ENCODE measurements at places on chromosomes 16 and 17.

GRCh38 chr17:49873466-49873865 lies 25.6 kb upstream of the TAC4 start:
- no peak for DNase-seq

DNA sequence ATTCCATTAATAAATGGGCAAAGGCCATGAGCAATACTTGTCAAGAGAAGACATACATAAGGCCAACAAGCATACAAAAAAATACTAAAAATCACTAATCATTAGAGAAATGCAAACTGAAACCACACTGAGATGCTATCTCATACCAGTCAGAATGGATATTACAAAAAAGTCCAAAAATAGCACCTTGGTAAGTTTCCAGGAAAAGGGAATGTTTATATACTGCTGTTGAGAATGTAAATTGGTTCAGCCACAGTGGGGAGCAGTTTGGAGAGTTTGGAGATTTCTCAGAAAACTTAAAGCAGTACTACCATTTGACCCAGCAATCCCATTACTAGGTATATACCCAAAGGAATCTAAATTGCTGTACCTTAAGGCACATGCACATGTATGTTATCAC lies 467.7 kb downstream of the CDH11 start:
- DNase-seq: no peak

DNA sequence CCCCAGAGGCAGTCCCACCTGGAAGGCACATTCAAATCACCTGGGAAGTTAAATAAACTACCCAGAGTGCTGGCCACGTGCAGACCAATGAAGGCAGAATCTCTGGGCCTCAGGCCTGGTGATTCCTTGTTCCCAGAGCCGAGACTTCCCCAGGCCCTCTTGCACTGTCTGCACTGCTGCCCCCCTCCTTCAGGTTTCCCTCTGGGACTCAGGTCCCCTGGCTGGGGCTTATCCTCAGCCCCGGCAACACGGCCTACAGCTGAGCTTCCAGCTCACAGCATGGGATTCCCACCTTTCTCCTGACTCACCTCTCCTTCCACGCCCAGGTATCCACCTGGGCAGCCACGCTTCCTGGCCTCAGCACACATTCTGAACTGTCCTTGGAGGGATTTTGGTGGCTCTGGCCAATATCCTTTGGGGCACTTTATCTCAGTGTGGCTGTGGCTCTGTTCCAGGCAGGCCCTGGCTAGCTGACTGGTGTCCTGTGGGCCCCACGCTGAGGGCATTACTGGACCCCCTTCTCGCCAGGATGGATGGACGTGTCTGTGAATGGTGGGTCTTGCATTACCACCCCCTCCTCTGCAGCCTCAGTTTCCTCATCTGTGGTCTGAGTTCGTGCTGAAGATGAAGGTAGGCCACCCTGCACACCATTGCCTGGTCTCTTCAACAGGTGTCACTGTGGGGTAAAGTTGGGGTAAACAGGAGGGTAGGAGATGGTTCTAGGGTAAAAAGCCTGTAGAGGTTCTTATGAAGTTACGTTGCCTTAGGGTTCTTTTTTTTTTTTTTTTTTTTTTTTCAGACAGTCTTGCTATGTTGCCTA lies 165.7 kb downstream of the IRF8 start:
- no peak for DNase-seq

GRCh38 chr16:50340578-50340977 lies 28.2 kb downstream of the BRD7 start:
- no peak for DNase-seq

GRCh38 chr16:10039220-10040096 lies 142.8 kb downstream of the GRIN2A start:
- peak; percentile 83 for DNase-seq

GRCh38 chr16:4347010-4347409 lies 4.1 kb downstream of the PAM16 start:
- no peak for DNase-seq

- DNase-seq: no peak
These were observed 14.4 kb downstream of the SLC38A7 start for GRCh38 chr16:58670177-58670576.

GRCh38 chr17:59558953-59559352 lies 6.5 kb upstream of the DHX40 start:
- DNase-seq: peak; percentile 32

DNA sequence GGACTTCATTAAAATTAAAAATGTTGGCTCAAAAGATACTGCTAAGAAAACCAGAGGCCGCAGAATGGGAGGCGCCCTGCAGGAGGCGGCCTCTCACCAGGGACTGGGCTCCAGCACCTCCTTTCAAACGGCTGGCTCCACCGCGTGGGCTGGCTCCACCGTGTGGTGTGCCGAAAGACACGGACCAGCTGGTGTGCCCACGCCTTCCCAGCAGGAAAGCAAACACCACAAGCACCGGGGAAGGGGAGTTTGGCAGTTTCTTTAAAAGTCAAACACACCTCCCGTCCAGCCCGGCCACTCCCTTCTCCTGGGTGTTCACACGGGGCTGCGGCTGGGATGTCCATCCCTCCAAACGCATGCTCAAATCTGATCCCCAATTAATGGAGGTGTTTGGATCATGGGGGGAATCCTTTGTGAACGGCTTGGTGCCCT lies 13.9 kb downstream of the HAGH start:
- peak; percentile 88 for DNase-seq

GRCh38 chr17:37182786-37183465 lies 192.9 kb upstream of the C17orf78 start:
- DNase-seq: no peak

DNA sequence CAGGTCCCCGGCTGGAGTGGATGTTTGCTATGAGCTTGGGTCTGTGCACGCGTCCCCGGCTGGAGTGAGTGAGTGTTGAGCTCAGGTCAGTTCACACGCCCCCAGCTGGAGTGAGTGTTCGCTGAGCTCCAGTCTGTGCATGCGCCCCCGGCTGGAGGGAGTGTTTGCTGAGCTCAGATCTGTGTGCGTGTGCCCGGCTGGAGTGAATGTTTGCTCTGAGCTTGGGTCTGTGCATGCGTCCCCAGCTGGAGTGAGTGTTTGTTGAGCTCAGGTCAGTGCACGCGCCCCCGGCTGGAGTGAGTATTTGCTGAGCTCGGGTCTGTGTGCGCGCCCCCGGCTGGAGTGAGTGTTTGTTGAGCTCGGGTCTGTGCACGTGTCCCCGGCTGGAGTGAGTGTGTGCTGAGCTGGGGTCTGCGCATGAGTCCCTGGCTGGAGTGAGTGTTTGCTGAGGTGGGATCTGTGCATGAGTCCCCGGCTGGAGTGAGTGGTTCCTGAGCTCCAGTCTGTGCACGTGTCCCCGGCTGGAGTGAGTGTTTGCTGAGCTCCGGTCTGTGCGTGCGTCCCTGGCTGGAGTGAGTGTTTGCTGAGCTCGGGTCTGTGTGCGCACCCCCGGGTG lies 284.2 kb downstream of the SNX29 start:
- DNase-seq: no peak

GRCh38 chr16:50311891-50312501 lies 45.6 kb downstream of the ADCY7 start:
- DNase-seq: peak; percentile 22

DNA sequence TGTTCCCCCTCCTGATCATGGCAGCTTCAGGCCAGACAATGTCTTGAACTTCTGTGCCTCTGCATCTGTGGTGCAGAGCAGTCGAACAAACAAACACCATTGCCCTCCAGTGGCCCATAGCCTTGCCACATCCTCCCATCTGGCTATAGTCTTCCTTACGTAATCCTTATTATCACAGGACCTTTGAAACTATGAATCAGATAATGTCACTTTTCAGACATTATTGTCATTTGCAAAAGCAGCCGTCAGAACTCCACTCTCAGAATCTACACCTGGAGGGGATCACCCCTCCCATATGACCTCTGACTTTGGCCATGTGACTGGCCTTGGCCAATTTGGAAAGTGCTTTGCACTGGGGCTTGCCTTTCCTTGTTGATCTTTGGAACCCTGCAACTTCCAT lies 387.3 kb downstream of the MAF start:
- no peak for DNase-seq

GRCh38 chr17:8069587-8069860 lies 18.0 kb downstream of the ALOX12B start:
- DNase-seq: no peak
